ENCODE measurements at places on chromosomes 4 and X.

GRCh38 chr4:23774909-23775308, 114.9 kb downstream of the PPARGC1A start:
- no peak for DNase-seq

- no peak for DNase-seq
Measured at GRCh38 chrX:39204945-39205344, 403.7 kb downstream of the MID1IP1 start.

DNA sequence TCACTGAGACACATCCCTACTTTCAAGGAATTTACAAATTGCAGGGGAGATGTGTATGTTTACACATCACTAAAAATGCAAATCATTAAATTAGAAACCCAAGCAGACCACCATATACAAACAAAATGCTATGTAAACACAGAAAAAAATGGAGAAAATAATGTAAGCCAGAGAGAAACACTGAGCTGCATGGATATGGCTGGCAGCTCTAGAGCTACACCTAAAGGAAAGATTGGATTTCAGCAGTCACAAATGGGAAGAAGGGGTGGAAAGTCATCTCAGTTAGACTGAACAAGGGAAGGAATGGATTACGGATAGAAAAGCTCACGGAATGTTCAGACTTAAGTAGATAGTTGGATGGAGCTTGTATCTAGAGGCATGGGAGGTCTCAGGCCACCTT, 186.3 kb downstream of the MOSPD2 start:
- no peak for DNase-seq

DNA sequence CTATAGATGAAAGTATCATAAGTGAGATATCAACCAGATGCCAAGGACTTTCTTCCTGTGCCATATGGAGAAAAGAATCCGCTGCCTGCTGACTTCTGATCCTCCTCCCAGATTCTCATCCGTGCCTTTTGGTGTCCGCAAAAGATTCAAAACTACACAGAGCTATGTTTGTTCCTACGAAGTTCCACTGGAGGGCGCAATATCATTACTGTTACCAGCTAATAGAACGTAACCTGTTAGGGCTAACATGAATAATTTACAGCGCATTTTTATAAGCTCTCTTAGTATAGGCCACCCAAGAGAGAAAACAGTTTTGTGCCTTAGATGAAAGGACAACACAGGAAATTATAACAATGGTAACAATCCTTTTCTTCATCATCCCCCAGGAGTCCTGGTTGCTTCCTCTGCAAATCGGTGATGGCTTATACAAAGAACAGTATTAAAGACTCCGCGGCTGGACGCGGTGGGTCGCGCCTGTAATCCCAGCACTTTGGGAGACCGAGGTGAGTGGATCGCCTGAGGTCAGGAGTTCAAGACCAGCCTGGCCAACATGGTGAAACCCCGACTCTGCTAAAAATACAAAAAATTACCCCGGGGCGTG, 22.8 kb upstream of the CENPVL3 start:
- DNase-seq, result peak; percentile 79

All from Karpas-422 (cell line).